ENCODE measurements at places on chromosomes 3 and 15.

GRCh38 chr15:31042751-31043150 lies 51.3 kb upstream of the MTMR10 start:
- DNase-seq = no peak

DNA sequence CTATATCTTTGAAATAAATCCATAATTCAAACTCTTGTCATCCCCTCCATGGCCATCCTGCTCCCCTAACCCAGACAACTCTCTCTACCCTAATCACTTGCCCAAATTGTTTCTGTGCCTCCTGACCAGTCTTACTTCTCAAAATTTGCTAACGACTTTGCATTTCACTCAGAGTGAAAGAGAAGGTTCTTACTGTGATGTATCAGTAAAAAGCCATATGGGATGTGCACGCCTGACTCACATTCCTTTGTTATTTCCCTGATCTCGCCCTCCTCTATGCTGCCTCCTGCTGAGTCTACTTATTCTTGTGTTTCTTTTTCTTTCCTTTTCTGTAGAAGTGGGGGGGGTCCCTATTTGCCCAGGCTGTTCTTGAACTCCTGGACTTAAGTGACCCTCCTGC lies 487.2 kb upstream of the FRG2C start:
- no peak for DNase-seq

GRCh38 chr15:95888762-95889161 lies 441.7 kb upstream of the NR2F2 start:
- no peak for DNase-seq

- DNase-seq = no peak
These were observed 26.4 kb downstream of the PRKCD start for GRCh38 chr3:53187430-53187829.

DNA sequence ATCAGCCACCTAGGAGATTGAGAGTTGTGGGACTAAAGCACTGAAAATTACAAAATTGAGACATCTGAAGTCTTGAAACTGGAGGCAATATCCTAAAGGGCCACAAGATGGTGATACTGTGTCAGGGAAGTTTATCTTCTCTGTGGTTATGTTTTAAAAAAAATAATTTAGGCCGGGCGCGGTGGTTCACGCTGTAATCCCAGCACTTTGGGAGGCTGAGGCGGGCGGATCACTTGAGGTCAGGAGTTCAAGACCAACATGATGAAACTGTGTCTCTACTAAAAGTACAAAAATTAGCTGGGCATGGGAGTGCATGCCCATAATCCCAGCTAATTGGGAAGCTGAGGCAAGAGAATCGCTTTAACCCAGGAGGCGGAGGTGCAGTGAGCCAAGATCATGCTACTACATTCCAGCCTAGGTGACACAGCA lies 17.9 kb upstream of the NIT2 start:
- DNase-seq = no peak

- no peak for DNase-seq
These were observed 349.2 kb upstream of the MCTP2 start for GRCh38 chr15:93882141-93882540.

DNA sequence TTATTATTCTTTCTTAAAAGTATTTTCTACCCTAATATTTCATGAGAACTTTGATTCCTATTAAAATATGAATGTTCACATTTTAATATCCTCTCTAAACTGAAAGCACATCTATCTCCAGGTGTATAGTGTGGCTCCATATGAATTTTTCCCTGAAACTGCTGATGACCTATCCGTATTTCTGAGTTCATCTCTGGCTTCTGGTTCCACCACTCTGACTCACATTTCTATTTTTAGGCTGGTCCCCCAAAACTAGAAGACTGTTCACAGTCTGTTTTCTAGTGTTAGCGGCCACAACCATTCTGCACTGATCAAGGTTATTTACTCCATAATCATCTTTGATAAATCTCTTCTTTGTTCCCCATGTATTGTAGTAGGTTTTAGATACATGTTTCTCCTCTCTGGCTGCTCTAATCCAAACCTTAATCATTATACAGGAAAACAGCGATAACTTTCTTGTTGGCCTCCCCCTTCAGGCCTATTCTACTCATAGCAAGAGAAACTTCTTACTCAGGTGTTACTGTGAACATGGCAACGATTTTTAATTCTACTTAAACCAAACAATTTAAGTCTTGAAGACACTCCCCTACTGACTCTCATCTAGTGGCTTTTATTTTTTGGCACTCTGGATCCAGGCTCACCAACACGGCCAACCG lies 12.8 kb downstream of the ADPGK start:
- DNase-seq = no peak

GRCh38 chr15:64527263-64527984 lies 67.0 kb downstream of the ZNF609 start:
- no peak for DNase-seq

- DNase-seq = no peak
These were observed 178.3 kb downstream of the CNTN3 start for GRCh38 chr3:74436184-74436583.

DNA sequence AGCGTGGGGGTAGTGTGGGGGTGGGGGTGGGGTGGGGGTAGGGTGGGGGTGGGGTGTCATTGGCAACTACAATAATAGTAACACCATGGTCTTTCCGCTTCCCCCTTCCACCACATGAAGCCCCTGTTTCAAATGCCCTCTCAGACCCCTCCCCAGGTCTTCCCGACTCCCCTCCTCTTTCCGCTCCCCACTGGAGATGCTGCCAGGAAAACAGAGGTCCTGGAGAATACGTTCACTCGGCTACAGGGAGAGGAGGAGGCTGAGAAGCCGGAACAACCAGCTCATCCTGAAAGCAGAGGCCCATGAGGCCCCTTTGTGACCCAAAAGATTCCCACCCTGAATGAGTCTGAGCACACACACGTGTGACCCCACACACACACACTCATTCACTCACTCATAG lies 75.4 kb downstream of the CPN2 start:
- DNase-seq = no peak

- no peak for DNase-seq
These were observed 510.0 kb upstream of the ALCAM start for GRCh38 chr3:104856741-104857140.

DNA sequence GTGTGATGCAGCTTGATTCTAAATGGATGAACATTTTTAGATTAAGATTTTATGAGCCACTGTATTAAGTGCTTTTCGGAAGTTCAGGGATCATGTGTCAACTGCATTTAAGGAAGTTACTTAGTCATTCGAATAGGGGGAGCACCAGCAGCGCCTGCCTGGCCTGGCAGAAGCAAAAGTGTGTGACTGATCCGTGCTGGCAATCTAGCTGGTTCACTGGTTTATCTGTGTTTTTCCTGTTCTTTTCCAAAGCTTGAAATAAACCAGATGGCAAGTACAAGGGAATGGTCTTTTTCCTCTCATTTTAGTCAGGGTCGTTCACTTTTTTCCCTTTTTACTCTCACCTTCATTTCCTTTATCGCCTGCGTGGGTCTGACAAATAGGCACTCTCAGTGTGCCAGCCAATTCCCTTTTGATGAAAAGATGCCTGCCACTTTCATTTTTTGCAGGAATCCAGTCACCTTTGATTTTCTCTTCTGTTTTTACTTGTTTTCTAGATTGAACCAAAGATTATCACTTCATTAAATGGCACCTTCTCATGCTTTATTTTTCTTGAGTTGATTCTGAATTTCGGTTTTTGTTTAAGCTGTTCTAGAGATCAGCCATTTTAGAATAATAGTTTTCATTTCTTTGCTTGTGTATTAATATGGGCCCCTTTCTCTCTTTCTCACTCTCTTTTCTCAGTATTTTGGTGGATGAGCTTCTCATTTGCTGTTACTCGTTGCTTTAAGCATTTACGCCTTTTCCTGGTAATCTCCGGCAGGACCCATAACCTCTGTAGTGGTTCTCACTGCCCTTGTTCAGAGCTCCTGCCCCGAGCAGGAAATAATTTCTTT lies 2.8 kb downstream of the ABHD2 start:
- DNase-seq = no peak

DNA sequence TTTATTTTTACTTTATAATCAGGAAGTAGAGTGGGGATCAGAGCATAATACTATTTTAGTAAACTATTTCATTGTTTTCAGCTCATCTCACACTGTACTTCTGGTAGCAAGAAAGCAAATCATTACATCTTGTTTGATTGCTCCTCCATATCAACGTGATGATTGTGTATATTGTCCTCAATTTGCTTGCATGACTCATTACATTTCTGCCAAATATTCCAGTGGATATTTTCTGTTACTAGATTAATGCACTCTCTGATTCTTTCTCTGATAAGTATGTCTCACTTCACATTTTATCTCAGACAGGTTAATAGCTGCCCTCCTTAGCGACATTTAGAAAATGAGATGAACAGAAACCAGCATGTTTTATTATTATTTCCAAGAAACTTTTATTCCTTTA lies 1145.3 kb downstream of the OTOL1 start:
- DNase-seq = no peak

GRCh38 chr15:53829471-53829870 lies 70.0 kb upstream of the WDR72 start:
- no peak for DNase-seq

- DNase-seq = no peak
These were observed 170.6 kb downstream of the MYRIP start for GRCh38 chr3:39980058-39980457.

DNA sequence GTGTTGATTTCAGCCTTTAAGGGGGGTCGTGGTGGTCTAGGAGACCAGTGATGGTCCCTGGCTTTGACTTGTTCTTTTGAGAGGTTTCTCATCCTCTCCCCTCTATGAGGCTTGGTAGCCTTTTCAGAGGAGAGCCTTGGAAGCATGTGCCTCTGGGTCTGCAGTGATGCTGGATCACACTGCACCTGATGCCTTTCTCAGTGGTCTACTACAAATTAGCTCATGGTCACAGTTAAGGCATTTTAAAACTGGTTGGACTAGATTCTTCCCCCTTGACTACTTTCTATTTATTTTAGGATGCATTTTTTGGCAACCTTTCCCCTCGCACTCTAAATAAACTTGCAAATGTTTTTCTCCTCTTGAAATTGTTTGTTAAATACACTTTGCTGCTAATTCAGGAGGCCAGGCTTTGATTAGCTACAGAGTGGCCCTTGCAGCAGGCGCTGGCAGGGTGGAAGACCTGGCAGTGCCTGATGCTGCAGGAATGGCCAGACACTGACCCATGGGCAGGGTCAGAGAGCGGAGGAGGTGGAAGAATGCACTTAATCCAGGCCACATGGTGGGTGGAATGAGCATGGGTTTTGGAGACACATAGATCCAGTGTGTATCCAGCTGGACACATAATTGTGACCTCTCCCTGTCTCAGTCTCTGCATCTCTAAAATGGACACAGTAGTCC lies 318.8 kb upstream of the CTDSPL start:
- DNase-seq = no peak

- no peak for DNase-seq
These were observed 270.8 kb downstream of the UACA start for GRCh38 chr15:70492240-70493177.

- no peak for DNase-seq
These were observed 104.0 kb downstream of the ABHD5 start for GRCh38 chr3:43794776-43795175.

DNA sequence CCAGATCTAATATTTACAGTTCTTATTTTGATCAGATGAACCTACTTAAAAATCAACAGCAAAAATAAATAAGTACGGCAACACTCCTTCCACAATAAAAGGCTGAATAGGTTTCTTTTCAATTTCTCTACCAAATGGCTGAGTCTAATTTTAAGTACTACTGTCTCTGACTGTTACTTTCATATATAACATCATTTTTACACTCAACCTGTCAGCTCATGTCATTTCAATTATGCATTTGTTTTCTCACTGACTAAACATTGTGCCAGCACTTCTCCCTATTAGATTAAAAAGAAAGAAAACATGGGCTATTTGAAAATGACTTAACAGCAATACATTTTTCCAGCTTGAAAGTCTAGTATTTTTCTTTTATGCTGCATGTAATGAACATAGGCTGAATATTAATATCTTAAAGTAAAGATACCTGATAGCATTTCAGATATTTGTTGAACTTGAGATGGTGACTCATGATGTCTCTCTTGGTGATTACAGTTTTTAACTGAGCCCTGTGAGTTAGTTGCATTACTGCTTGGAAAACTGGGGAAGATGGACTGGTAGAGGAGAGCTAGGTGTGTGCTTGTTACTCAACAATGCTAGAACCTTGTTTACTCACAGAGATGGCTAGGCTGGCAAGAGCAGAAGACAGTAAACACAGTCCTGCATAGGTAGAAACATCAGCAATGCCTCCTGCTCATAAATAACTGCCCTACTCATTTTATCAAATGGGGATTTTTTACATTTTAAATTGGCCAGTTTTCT lies 73.9 kb downstream of the PEX5L start:
- DNase-seq = no peak

- DNase-seq = no peak
These were observed 115.4 kb downstream of the MYLK start for GRCh38 chr3:123768480-123769355.

DNA sequence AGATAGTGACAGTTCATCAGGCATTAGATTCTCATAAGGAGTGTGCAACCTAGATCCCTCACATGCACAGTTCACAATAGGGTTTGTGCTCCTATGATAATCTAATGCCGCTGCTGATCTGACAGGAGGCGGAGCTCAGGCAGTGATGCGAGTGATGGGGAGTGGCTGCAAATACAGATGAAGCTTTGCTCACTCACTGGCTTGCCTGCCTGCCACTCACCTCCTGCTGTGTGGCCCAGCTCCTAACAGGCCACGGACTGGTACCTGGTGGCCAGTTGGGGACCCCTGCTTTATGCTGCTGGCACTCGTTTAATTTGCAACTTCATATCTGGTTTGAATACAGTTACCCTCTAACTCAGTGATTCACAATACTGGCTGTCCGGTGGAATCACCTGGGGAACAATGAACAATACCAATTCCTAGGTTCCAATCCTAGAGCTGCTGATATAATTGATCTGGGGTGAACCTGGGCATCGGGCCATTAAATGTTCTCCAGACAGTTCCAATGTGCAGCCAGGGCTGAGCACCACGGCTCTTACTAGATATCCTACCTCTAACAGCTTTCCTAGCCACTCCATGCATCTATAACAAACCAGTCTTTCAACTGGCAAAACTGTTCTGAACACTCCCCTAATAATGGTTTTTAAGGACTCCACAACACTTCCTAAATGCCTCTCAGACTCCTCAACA lies 131.4 kb downstream of the ATP1B3 start:
- no peak for DNase-seq

DNA sequence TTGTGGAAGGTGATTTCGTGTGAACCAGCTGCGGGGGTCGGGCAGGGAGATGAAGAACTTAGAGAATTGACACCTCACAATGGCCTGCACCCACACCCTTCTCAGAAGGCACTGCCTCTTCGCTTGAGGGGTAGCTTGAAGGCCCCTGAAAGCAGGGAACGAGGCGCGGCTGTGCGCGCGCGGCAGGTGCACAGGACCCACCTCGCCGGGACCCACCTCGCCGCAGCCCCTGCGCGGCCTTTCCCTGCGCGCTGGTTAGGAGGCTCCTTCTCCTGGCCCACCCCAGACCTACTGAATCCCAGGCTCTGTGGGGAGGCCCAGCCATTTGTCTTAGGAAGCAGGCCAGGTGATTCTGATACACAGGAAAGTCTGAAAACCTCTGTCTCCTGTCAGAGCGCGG lies 46.2 kb upstream of the ATP10A start:
- no peak for DNase-seq

- no peak for DNase-seq
These were observed 524.4 kb upstream of the RGMA start for GRCh38 chr15:93613386-93613785.

- DNase-seq = peak; percentile 90
These were observed 678 bp downstream of the DOCK3 start for GRCh38 chr3:50675179-50676030.

GRCh38 chr3:181464033-181464694 lies 247.6 kb upstream of the SOX2 start:
- no peak for DNase-seq

GRCh38 chr15:40776537-40777141 lies 6.9 kb downstream of the C15orf62 start:
- DNase-seq = no peak

Data from head of caudate nucleus (tissue), 42 donors.